Psoas muscle (tissue), 8 donors: ENCODE measurements at places on chromosomes 2 and 18. TPM values are rescaled to one million over a fixed set of nuclear protein-coding genes. Genes with fewer than 3 reads are reported as not detected.

DNA sequence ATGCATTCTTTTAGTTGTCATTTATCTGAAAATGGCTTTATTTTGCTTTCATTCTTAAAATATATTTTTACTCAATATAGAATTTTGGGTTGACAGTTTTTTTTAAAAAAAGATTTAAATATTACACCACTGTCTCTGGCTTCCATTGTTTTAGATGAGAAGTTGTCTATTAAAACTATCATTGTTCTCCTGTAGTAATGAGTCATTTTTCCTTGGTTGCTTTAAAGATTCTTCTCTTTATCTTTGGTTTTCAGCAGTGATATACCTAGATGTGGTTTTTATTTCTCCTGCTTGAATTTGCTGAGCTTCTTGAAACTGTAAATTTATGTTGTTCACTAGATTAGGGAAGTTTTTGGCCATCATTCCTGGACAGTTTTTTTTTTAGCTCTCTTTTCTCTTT is 26.7 kb upstream of the DLX2 start:
- no peak for DNase-seq

Gene NT5C1B
- not detected for polyA plus RNA-seq

GRCh38 chr18:7735196-7735595 is 168.1 kb downstream of the PTPRM start:
- no peak for DNase-seq

Gene REG1B
- polyA plus RNA-seq: 0.80 TPM

- no peak for DNase-seq
These were observed 207.0 kb upstream of the HS6ST1 start for GRCh38 chr2:128525653-128526052.

Gene ITGAV
- polyA plus RNA-seq: 4.6 TPM

Gene OR6B2
- not detected for polyA plus RNA-seq

GRCh38 chr2:23555944-23556343 is 171.0 kb downstream of the KLHL29 start:
- peak; percentile 42 for DNase-seq

DNA sequence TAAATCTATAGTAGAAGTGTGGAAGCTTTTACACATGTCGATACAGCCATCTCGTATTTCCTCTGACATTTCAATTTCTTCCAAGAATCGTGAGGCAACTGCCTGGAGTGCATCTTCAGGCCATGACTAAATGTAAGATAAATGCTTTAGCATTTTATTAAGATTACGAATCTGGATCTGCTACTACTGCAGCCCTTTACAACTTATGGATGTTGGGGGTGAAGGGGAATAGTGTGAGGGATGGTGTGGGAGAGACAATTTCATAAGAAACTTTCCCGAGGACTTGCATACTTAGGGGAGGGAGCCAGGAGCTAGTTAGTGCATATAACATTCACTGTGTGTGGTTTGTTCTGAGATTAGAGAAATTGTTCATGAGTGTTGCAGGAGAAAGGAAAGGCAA is 204.8 kb downstream of the SLC39A10 start:
- DNase-seq: no peak

GRCh38 chr2:9364791-9365497 is 58.4 kb downstream of the ITGB1BP1 start:
- DNase-seq: no peak

DNA sequence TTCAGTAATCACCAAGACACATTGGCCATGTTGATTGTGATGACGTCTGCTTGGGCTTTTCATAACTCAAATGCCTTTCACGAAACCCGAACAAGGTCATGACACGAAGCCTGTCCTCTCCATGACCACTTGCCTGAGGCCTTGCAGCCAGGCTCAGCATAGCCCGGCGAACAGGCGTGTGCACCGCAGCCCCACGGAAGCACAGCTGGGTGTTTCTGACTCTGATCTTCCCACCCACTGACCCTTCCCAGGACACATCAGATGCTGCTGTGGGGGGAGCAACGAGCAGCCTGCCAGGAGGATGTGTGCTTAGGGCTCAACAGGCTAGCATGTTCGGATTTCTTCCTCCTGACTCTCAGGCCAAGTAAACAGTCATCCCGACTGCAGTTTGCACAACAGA is 369.4 kb upstream of the SALL3 start:
- no peak for DNase-seq

DNA sequence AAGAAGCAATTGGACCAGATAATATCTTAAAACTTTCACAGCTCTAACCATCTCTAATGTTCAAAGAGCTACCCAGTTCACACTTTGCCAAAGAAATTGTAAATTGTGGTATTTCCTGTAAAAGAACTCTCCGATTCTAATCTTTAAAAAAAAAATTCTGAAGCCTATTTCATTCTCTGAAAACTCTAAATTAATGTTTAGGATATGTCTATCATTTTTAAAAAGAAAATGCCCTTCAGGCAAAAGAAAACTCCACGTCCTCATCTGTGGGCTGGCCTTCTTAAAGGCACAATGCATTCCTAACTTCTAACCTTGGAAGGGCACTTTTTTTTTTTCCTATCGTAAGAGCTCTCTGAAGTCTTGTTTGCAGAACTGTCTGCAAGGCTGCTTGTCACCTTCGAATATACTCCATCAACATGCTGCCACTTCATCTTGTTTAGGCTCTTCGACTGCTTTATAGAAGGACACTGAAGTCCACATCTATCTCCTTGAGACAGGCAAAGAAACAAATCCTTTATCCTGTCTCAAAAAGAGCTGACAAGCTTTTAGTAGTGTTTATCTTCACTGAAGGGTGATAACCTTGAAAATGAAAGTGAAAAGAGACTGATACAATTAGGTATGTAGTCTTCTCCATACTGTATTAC is 124.3 kb upstream of the SLC39A10 start:
- DNase-seq: no peak

GRCh38 chr2:25228848-25229278 is 60.5 kb upstream of the POMC start:
- peak; percentile 82 for DNase-seq

- DNase-seq: no peak
These were observed 3.3 kb downstream of the INPP5D start for GRCh38 chr2:233063269-233063975.

Gene PMAIP1
- 2.9 TPM for polyA plus RNA-seq

DNA sequence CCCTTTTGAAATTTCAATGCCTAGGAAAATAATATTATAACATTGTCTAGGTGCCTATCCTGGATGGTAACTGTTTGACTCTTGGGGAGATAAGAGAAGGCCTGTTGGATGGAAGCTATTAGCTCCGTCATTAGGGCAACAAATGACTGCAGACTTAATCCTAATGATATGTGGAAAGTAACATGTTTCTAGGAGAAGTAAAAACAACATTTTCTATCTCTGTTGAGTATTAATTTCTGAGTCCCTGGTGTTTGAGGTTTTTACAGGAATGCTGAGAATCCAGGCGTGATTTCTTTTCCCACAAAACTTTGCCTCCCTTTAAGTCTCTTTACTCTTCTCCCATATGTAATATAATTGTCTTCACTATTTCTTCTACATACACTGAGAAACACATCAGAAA is 159.1 kb downstream of the GALNT1 start:
- DNase-seq: no peak

Gene STAT4
- polyA plus RNA-seq: 0.19 TPM

DNA sequence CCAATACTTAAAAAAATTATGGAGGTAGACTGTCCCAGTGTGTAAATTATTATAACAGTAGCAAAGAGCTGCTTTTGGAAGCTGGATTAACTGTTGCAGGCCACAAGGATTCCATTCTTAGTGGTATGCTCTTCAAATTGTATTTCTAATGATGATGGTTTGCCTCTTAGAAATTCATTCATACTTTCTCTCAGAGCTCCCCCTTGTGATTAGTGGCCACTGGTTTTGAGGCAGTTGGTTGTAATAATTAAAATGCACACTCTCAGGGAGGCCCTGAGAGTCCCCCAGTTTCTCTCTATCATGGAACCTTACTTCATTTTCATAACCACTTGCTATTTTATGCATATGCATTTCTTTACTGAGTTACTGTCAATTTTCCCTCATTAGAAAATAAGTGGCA is 122.5 kb downstream of the PLA2R1 start:
- DNase-seq: no peak

DNA sequence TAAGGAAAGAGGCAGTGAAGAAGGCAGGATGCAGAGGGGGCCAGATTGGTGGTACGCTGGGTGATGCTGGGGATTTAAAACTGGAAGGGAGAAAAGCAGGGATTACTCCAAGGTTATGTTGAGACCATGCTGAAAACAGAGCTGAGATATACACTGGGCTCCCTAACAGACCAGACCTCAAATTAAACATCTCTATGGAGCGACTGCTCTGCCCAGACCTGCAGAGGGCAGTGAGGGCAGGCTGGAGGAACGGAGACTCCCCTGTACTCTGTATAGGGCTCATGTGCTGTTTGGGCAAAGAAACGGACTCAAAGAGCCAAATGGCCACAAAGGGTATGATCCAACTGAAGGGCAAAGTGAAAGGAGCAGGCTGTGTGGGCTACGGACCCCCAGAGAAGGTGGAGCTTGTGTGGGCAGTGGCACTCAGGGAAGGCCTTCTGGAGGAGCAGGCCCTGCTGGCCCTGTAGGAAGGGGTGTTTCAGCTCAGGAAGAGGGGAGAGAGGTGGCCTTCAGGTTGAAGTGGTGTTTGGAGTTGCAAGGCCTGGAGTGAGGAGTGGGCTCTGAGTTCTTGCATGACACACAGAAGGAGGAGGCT is 4.8 kb upstream of the CELF4 start:
- DNase-seq: no peak

DNA sequence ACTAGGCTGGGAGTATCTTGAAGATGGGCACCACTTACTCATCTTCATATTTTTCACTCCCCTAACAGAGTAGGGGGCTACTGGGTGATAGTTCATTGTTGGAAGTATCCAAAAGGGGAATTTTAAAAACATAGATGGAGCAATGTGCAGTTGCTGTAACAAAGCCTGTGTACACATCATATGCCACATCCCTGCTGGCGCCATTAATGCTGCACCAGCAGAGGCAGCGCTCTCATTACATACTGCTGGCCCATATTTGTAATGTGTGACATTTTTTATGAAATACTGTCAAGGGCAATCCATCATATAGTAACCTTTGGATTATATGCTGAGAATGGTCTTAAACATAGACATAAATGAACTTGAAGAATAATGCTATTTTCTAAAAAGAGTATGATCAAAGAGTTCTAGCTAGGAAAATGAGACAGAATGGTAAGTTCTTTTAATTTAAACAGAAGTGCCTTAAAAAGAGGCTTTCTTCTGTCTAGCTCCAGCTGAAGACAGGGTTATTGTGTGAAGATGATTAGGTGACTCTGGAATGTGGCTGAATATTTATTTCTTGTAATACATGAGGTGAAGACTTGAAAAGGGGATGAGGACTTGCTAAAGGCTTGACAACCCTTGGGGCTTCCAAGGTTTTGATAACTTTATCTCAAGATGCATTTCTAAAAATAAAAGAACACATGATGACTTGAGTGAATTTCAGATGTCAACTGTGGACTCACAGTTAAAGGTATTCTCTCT is 2.4 kb upstream of the TMEM178A start:
- no peak for DNase-seq

- DNase-seq: no peak
These were observed 75.3 kb downstream of the GORASP2 start for GRCh38 chr2:171004363-171004762.

DNA sequence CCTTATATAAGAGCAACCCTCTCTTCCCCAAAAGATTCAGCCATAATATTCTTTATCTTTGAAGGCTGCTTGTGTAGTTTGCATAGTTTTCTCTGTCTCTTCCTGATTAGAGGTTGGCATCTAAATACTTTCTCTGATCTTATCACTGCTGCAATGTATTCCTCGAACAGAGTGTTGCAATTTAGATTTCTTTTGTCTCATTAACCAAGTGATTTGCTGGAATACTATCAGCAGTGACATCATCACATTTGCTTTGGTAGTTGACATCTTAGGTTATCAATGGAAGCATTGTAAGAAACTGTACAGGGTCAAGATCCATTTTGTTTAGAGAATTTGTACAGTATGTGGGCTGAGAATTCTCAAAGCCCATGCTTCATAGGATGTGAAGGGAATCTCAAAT is 72.0 kb upstream of the NEUROD1 start:
- DNase-seq: no peak

Gene EFEMP1
- polyA plus RNA-seq: 9.1 TPM

DNA sequence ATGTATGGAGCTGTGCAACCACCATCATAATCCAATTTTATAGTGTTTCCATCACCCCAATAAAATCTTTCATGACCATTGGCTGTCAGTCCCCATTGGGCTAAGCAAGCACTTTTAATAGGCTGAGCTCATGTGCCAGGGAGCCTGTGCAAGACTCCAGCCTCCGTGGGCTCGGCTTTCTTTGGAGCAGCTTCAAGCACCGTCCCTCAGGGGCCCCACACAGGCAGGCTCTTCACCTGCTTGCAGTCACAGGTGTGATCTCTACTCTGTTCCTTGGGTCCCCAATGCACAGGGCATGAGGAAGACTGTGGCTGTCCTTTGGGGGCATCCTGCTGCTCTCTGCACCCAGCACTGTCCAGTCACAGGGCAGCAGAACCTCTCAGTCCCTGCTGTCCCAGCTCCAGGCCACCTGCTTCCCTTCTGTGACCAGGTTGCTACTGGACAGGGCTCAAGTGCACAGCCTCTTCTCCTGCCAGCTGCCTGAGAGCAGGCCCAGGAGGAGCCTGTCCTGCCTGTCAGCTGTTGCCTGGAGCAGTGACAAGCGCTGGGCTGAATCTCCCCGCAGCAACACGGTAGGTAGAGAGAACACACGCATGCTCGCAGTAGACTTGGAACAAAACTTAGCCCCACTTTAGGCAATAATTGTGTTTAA is 40.7 kb upstream of the TMEM131 start:
- DNase-seq: peak; percentile 57

- no peak for DNase-seq
These were observed 7.3 kb downstream of the MAP4K3 start for GRCh38 chr2:39429746-39430145.

GRCh38 chr2:147236601-147237000 is 608.2 kb upstream of the ACVR2A start:
- DNase-seq: no peak

DNA sequence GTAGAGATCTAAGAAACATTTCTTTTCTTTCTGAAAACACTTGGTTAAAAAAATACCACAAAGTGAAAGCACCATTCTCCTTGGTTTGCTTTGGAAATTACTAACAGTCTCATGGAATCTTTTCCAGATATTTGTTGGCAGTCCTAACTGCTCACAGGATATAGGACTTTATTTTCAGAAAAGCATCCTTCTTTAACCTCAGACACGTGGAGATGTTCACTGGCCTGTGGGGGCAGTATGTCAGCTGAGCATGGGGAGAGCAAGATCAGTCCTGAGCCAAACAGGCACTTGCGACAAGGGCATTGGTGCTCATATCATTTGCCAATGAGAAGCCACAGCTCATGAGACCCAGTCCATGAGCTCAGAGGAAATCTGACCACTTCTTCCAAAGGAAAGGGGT is 371.9 kb downstream of the NBAS start:
- DNase-seq: no peak

Gene CD226
- 0.27 TPM for polyA plus RNA-seq

GRCh38 chr2:605674-606608 is 71.3 kb downstream of the TMEM18 start:
- DNase-seq: no peak

Gene FAM237A
- polyA plus RNA-seq: not detected

- DNase-seq: no peak
These were observed 20.6 kb downstream of the TMX3 start for GRCh38 chr18:68694316-68694715.

DNA sequence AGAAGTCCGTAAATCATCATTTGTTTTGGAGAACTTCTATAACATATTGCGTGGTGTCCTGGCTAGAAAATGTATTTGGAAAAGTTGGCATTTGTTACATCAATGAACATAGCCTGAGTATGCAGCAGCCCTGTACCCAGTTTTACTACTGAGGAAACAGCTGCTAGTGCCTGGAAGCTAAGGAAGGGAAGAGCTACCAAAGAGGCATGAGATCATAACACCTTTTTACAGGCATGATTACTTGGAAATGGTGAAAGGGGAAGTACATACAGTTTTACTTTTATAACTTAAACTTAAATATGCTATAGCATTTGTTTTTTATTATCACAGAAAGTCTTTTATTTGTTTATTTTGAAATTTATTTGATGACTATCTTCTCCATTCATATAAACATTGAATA is 128.4 kb upstream of the MC4R start:
- DNase-seq: no peak
